ENCODE measurements at places on chromosomes 11 and 22. TPM values are rescaled to one million over a fixed set of nuclear protein-coding genes. Genes with fewer than 3 reads are reported as not detected.

DNA sequence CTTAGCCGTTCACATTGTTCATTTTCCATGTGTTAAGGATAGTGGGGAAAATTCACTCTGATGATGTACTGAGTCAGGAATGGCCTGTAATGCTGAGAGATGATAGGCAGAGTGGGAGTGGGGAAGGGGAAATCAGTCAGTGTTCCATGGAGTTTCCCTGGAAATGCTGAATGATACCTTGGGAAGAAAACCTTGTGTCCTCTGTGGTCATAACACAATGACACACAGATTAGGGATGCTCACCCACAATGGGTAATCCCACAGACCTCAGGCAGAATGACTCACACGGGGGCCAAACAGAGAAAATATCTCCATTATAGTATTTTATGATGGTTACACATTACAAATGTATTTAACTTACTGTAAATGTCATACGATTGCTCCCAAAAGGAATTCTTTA is 118.0 kb downstream of the SNX19 start:
- peaks cover 3% of the 10 kb centered on the region for H3K4me1 ChIP-seq
- H3K27me3 ChIP-seq: no peaks in the 10 kb centered on the region
- no peak overlapping the region for H3K4me3 ChIP-seq
- no peak for DNase-seq
- H3K27ac ChIP-seq: no peak overlapping the region

- DNase-seq: no peak
Measured at GRCh38 chr22:34210301-34210700, 290.0 kb upstream of the LARGE1 start.

- H3K27me3 ChIP-seq: no peaks in the 10 kb centered on the region
- no peaks in the 10 kb centered on the region for H3K36me3 ChIP-seq
- no peaks in the 10 kb centered on the region for H3K4me1 ChIP-seq
Measured at GRCh38 chr22:20256551-20257211, 11.4 kb downstream of the RTN4R start.

Gene SNX32
- 1.0 TPM for total RNA-seq

DNA sequence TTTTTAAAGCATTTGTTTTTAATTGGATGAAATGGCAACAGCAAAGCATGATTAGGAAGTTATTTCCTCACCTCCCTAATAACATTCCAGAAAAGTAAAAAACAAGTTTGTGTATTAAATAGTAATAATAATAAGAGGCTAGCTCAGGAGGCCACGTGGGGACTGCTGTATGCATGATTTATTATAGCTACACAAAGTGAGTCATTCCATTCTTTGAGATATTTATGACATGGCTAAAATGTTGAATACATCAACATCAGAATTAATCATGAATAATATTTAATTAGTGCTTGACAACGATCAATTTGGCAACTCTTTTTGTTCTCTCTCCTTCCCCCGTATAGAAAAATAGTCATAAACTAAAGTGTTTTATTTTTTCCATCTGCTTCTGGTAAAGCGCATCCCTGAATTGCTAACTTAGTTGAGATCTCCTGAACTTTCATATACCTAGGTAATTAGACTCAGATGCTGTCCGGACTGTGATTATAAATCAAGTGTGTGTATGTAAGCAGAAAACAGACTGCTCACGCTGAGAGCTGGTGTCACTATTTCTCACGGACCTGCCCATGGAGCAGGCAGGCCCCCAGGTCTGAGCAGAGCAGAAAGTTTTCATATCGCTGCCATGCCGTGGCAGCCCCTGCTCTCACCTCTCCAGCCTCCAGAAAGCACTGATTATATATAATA is 125.7 kb downstream of the WT1 start:
- no peaks in the 10 kb centered on the region for H3K36me3 ChIP-seq
- H3K27me3 ChIP-seq: no peaks in the 10 kb centered on the region
- no peak overlapping the region for H3K27ac ChIP-seq

Gene DEPDC7
- 2.4 TPM for total RNA-seq

- peaks cover 13% of the 10 kb centered on the region for H3K27me3 ChIP-seq
- H3K36me3 ChIP-seq: peaks cover 10% of the 10 kb centered on the region
- no peak overlapping the region for H3K27ac ChIP-seq
- no peak for DNase-seq
Measured at GRCh38 chr11:46393231-46393616, 1.6 kb upstream of the CHRM4 start.

Measured in kidney (tissue), 22 donors.